ENCODE measurements at places on chromosomes 16 and 17.

DNA sequence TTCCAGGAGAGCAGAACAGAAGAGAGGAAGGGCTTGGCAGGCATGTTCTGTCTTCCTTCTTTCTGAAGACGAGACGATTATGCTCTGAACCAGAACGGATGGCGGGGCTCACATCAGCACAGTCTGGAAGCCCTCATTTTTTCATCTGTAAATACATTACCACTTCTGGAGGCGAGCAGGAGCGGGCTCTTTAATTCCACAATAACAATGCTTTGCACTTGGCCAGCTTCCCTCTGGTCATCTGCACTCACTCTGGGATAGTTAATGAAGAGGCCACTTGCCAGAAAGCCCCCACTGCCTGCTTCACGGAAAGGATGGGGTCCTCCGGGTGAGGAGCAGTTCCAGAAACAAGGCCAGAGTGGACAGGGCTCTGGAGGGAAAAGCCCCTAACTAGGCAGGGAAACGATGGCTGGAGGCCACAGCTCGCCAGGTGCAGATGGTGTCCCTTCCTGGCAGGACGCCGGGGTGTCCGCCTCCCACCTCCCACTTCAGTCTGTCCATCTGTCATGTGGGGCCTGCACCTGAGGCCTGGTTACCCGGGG, 13.1 kb upstream of the BCAR1 start:
- H3K27me3 ChIP-seq: no peaks in the 10 kb centered on the region
- DNase-seq: no peak
- H3K4me3 ChIP-seq: peak overlapping the region; percentile 65
- no peaks in the 10 kb centered on the region for H3K36me3 ChIP-seq
- peaks cover 75% of the 10 kb centered on the region for H3K4me1 ChIP-seq

- H3K27me3 ChIP-seq: no peaks in the 10 kb centered on the region
- H3K36me3 ChIP-seq: no peaks in the 10 kb centered on the region
- peak overlapping the region; percentile 96 for H3K4me3 ChIP-seq
These were observed 559 bp downstream of the CLUH start for GRCh38 chr17:2710803-2711607.

DNA sequence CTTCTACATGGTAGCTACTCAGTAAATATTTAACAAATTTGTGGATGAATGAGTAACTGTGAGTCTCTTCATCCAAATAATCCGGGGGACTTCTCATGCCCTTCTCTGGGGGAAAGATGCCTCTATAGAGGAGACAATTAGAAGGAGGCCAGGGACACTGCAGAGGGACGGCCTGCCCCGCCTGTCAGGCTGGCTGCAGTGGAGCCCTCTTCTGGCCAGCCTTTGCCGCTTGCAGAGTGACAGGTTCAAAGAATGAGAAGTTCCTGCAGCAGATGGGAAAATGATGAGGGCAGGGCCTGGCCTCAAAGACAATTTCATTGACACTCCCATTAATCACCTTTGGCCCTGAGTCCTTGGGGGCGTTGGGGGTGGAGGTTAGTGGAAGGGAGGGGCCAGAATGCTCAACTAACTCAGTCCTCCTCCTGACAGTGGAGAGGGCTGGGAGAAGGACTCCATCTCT, 339.0 kb downstream of the MAF start:
- H3K27ac ChIP-seq: no peak overlapping the region
- no peaks in the 10 kb centered on the region for H3K27me3 ChIP-seq
- H3K4me3 ChIP-seq: no peak overlapping the region

DNA sequence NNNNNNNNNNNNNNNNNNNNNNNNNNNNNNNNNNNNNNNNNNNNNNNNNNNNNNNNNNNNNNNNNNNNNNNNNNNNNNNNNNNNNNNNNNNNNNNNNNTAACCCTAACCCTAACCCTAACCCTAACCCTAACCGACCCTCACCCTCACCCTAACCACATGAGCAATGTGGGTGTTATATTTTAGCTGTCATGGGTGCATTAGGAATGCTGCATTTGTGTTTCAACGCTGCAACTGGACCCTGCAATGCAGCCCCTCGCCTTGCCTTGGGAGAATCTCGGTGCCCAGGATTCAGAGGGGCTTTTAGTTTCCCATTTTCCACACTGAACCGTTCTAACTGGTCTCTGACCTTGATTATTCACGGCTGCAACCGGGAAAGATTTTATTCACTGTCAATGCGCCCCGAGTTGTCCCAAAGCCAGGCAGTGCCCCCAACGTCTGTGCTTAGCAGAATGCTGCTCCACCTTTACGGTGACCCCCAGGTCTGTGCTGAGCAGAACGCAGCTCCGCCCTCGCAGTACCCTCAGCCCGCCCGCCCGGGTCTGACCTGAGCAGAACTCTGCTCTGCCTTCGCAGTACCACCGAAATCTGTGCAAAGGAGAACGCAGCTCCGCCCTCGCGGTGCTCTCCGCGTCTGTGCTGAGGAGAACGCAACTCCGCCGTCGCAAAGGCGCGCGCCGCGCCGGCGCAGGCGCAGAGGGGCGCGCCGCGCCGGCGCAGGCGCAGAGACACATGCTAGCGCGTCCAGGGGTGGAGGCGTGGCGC, 43.3 kb downstream of the POLR3K start:
- no peak overlapping the region for H3K27ac ChIP-seq
- H3K4me1 ChIP-seq: no peaks in the 10 kb centered on the region

- no peaks in the 10 kb centered on the region for H3K36me3 ChIP-seq
- no peak for DNase-seq
- no peak overlapping the region for H3K4me3 ChIP-seq
- no peaks in the 10 kb centered on the region for H3K4me1 ChIP-seq
- no peak overlapping the region for H3K27ac ChIP-seq
These were observed 10.5 kb downstream of the OMG start for GRCh38 chr17:31286587-31286986.

GRCh38 chr17:3877220-3877619, 15.6 kb downstream of the CAMKK1 start:
- no peak overlapping the region for H3K27ac ChIP-seq
- H3K27me3 ChIP-seq: no peaks in the 10 kb centered on the region
- H3K4me3 ChIP-seq: no peak overlapping the region
- no peak for DNase-seq
- H3K4me1 ChIP-seq: no peaks in the 10 kb centered on the region

- no peak for DNase-seq
- H3K4me3 ChIP-seq: no peak overlapping the region
- H3K27ac ChIP-seq: no peak overlapping the region
- peaks cover 35% of the 10 kb centered on the region for H3K36me3 ChIP-seq
These were observed 13.5 kb upstream of the ADAM11 start for GRCh38 chr17:44745301-44745700.

DNA sequence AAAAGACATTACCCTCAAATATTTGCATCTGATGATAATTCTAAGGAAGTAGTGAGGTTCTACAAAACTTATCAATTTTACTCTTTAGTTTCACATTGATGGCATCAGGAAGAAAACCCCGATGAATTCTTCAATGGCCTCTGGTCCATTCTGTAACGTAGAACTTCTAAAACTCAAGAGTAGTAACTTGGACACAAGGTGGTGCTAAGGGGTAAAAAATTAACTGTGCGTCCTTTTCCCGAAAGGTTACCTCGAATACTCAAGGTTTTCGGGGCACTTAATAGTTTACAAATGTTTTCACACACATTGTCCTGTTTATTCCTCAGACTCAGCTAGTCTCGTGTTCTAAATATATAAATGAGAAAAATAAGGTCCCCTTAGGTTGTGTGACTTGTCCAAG, 517.3 kb upstream of the ZFHX3 start:
- H3K27me3 ChIP-seq: no peaks in the 10 kb centered on the region
- H3K4me1 ChIP-seq: no peaks in the 10 kb centered on the region
- no peak for DNase-seq
- no peak overlapping the region for H3K4me3 ChIP-seq

DNA sequence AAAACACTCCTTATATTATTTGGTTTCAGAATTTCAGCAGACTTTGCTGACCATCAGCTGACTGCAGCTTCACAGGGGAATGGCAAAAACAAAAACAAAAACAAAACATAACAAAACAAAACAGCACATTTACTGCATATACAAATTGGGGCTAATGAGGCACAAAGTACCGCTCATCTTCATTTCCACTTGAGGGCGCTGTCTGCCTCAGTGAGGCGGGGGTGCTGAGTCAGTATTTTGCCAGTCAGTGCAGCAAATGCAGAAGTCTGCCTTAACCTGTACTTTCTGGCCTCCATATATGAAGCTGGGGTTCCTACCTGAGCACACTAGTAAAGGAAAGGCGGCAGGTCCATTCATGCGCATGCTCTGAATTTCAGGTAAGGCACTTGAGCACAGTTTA, 13.5 kb upstream of the DYNLRB2 start:
- H3K27me3 ChIP-seq: no peaks in the 10 kb centered on the region
- H3K27ac ChIP-seq: no peak overlapping the region
- DNase-seq: no peak
- no peaks in the 10 kb centered on the region for H3K4me1 ChIP-seq

- H3K27ac ChIP-seq: no peak overlapping the region
- peaks cover 17% of the 10 kb centered on the region for H3K4me1 ChIP-seq
- no peaks in the 10 kb centered on the region for H3K27me3 ChIP-seq
- H3K4me3 ChIP-seq: no peak overlapping the region
These were observed 271.4 kb downstream of the MAF start for GRCh38 chr16:79329166-79329521.

GRCh38 chr17:8163978-8164814, 1.4 kb upstream of the VAMP2 start:
- H3K36me3 ChIP-seq: no peaks in the 10 kb centered on the region
- peak overlapping the region; percentile 100 for H3K27ac ChIP-seq
- no peaks in the 10 kb centered on the region for H3K27me3 ChIP-seq
- H3K4me3 ChIP-seq: no peak overlapping the region
- H3K4me1 ChIP-seq: peaks cover 65% of the 10 kb centered on the region

DNA sequence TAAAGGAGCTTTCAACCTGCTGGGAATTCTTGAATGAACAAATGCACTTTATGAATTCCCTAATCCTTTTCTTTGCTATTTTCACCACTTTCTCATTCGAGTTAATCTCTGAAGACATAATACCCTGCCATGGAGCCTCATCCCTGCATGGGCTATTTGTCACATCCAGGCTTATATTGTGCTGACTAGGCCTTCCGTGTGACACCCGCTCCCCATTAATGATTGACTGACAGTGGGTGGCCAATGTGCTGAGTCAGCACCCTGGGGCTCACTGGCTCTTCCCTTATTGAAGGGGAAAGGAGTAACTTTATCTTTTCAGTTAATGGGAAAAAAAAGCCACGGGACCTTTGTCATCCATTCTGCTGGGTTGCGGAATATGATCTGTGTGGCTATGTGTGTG, 1024.8 kb upstream of the EEF2KMT start:
- no peaks in the 10 kb centered on the region for H3K4me1 ChIP-seq
- no peaks in the 10 kb centered on the region for H3K36me3 ChIP-seq
- no peaks in the 10 kb centered on the region for H3K27me3 ChIP-seq
- no peak for DNase-seq
- no peak overlapping the region for H3K4me3 ChIP-seq
- no peak overlapping the region for H3K27ac ChIP-seq

GRCh38 chr16:9275377-9275776, 183.9 kb downstream of the HAPSTR1 start:
- H3K4me3 ChIP-seq: no peak overlapping the region
- no peak overlapping the region for H3K27ac ChIP-seq
- no peaks in the 10 kb centered on the region for H3K36me3 ChIP-seq
- H3K27me3 ChIP-seq: no peaks in the 10 kb centered on the region

DNA sequence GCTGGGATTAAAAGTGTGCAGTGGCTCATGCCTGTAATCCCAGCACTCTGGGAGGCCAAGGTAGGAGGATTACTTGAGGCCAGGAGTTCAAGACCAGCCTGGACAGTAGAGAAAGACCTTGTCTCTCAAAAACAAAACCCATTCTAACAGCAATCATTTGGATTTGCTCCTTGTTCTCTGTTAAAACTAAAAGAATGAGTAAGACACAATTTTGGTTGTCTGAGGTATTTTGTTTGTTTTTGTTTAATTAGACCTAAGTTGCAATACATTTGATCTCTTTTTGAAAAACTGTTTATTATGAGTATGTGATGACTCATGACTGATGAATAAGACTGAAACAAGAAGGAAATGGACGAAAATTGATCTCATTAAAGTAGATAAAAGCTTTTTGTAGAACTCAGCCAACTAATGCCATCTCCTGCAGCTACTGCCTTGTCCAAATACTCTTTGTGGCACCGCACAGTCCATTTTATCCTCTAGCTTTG, 29.0 kb downstream of the GLG1 start:
- H3K36me3 ChIP-seq: no peaks in the 10 kb centered on the region
- no peak for DNase-seq
- no peak overlapping the region for H3K4me3 ChIP-seq
- no peak overlapping the region for H3K27ac ChIP-seq
- no peaks in the 10 kb centered on the region for H3K4me1 ChIP-seq

DNA sequence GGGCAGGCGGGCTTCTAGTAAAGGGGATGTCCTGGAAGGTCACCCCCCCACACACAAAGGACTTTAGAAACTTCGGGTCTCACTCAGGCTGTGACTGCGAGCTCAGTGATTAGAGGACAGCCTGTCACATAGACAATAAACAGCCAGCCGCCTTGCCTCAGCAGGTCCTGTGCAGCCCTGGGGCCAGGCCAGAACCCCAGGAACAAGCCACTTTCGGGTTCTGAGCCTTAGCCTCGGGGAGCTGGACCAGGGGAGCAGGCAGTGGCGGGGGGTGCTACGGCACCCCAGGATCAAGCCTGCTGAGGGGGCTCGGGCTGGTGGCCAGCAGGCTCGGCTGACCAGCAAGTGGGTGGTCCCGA, 1.1 kb downstream of the GAS7 start:
- H3K4me1 ChIP-seq: no peaks in the 10 kb centered on the region
- H3K4me3 ChIP-seq: peak overlapping the region; percentile 66
- H3K27me3 ChIP-seq: no peaks in the 10 kb centered on the region
- H3K36me3 ChIP-seq: no peaks in the 10 kb centered on the region
- peak overlapping the region; percentile 85 for H3K27ac ChIP-seq
- DNase-seq: no peak

DNA sequence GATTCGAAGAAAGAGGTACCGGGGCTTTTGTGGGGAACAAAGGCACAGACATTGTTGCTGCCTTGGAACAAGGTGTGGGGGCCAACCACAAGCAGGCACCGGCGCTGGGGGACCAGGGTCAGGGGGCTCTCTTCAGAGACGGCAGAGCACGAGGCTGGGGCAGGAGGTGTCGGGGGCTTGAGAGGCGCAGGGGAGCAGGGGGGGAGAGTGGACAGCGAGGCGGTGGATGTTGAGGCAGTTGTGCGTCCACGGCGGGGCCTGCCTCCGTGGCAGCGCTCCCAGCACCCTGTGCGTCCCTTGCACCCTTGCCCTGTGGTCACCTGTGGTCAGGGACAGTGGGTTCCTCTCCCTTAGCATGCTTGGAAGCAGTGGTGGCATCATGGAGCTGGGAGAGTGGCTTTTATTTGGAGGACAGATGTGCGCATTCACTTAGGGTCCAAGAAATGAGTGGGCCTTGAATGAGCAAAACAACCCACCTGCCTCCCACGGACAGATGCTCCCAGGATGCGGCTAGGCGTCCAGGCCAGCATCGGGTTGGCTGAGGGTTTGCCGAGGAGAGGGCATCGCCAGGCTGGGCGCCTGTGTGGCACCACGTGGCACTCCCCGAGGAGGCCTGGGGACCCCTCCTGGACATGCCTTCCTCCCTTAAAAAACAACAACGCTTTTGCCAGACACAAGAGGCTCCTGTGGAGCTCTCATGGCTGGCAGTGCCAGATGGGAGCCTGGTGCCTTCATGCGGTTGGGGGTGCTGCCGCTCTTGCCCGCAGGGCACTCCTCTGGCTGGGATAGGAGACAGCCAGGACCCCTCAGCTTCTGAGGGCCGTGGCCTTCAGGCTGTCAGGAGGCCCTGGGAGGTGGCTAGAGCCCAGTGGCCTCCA, 113.0 kb downstream of the BANP start:
- H3K4me1 ChIP-seq: no peaks in the 10 kb centered on the region
- H3K27ac ChIP-seq: no peak overlapping the region
- no peaks in the 10 kb centered on the region for H3K27me3 ChIP-seq
- DNase-seq: no peak

GRCh38 chr16:5216441-5217080, 119.0 kb upstream of the EEF2KMT start:
- H3K27me3 ChIP-seq: no peaks in the 10 kb centered on the region
- DNase-seq: no peak
- H3K36me3 ChIP-seq: no peaks in the 10 kb centered on the region
- H3K4me1 ChIP-seq: no peaks in the 10 kb centered on the region
- H3K27ac ChIP-seq: no peak overlapping the region
